ENCODE measurements at places on chromosomes 11 and 22.
A peak's percentile ranks its signal among the peaks of the same experiment; 100 is the strongest.

- peak; percentile 63 for DNase-seq
These were observed 658 bp downstream of the C11orf71 start for GRCh38 chr11:114399490-114400215.

- DNase-seq: no peak
These were observed 190.3 kb upstream of the NARS2 start for GRCh38 chr11:78764946-78765345.

GRCh38 chr11:101090679-101091270, 38.8 kb downstream of the PGR start:
- no peak for DNase-seq

DNA sequence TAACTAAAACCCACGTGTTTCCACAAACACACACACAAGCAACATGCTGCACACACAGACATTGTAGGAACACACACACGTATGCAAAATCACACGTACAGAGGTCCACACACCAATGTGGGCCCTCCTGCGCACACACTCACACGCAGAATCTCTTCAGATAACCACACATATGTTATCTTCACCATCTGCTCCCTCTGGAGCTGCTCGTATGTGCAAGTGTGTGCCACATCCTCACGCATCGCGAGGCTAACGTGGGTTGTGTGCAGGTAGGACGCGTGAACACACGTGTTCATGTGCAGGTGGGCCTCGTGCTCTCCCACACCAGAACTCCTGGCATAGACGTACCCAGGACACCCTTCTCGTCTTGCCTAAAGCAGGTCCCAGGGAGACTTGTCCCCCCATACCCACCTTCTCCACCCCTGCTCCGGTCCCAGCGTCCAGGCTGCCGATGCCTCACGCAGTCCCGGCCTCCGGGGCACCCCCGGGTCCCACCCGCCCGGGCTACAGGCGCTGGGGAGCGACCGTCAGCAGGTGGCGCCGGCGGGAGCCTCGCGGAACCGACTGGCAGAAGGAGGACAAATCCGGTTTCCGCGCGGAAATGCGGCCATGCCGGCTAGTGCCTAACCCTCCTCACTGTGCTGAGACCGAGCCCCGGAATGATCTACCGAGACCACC, 10.3 kb upstream of the IGSF9B start:
- no peak for DNase-seq

DNA sequence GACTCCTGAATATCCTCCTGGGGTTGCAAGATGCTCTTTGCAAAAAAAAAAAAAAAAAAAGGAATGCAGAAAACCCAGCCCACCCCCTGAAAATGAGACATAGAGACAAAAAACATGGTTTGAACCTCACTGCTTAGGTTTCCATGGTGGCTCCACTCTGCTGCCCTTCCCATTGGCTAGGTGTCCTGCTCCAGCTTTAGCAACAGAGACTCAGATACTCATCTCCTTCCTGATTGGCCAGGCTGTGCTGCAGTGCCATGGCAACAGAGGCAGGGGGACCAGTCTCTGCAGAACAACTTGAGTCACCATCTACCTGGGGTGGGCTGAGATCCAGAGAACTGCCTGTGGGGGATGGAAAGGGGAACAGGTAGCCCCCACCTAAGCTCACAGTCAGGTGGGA, 17.4 kb upstream of the YWHAH start:
- DNase-seq: no peak

DNA sequence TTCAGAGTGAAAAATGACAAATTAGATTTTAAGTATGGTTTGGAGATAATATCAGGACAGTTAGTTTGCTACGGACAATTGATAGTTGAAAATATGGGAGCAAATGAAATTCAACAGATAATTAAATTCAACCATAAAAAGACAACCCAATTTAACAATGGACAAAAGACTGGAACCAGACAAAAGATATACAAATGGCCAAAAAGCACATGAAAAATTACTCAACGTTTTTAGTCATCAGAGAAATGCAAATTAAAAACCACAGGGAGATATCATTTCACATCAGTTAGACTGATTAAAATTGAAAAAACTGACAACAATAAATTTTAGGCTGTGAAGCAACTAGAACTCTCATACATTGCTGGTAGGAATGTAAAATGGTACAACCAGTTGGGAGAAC, 27.2 kb downstream of the SIK2 start:
- no peak for DNase-seq

- no peak for DNase-seq
These were observed 20.6 kb upstream of the VSIG10L2 start for GRCh38 chr11:125925247-125925740.

GRCh38 chr11:108601150-108601549, 7.6 kb upstream of the EXPH5 start:
- DNase-seq: no peak
